ENCODE measurements at places on chromosomes 2 and 18. TPM values are rescaled to one million over a fixed set of nuclear protein-coding genes. Genes with fewer than 3 reads are reported as not detected.

- no peak for DNase-seq
Measured at GRCh38 chr2:17756668-17757067, 2.7 kb downstream of the GEN1 start.

- DNase-seq: no peak
Measured at GRCh38 chr2:27013738-27014137, 19.0 kb upstream of the TMEM214 start.

The DPP10 gene
- not detected for total RNA-seq

- DNase-seq: no peak
Measured at GRCh38 chr2:186503827-186504606, 18.0 kb downstream of the ZC3H15 start.

The TMEM169 gene
- total RNA-seq: 0.83 TPM

The ZSWIM2 gene
- total RNA-seq: not detected

- DNase-seq: peak; percentile 52
Measured at GRCh38 chr2:227033471-227034148, 130.4 kb downstream of the COL4A4 start.

Measured in activated CD8-positive, alpha-beta T cell treated with anti-CD3 and anti-CD28 coated beads for 36 hours (primary cell).